Central memory CD4-positive, alpha-beta T cell (primary cell): ENCODE measurements at places on chromosomes 1 and 21.

GRCh38 chr1:172529304-172529703, 3.6 kb upstream of the SUCO start:
- DNase-seq: no peak

DNA sequence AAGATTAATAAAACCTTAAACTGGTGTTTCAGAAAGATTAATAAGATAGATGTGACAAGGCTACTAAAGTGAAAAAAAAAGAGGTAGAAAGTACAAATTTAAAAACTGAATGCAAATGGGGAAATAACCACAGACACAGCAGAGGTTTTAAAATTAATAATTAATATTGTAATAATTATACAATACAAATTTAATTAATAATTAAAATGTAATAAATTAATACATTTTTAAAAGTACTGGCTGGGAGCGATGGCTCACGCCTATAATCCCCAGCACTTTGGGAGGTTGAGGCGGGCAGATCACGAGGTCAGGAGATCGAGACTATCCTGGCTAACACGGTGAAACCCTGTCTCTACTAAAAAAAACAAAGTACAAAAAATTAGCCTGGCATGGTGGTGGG, 26.8 kb downstream of the CD2 start:
- DNase-seq: no peak

GRCh38 chr1:228088586-228089498, 6.3 kb downstream of the ARF1 start:
- no peak for DNase-seq

GRCh38 chr1:30166174-30166573, 557.2 kb downstream of the MATN1 start:
- DNase-seq: no peak

- no peak for DNase-seq
Measured at GRCh38 chr1:25223471-25223870, 8.8 kb downstream of the SYF2 start.

- DNase-seq: no peak
Measured at GRCh38 chr1:38296047-38296446, 249.5 kb upstream of the POU3F1 start.

DNA sequence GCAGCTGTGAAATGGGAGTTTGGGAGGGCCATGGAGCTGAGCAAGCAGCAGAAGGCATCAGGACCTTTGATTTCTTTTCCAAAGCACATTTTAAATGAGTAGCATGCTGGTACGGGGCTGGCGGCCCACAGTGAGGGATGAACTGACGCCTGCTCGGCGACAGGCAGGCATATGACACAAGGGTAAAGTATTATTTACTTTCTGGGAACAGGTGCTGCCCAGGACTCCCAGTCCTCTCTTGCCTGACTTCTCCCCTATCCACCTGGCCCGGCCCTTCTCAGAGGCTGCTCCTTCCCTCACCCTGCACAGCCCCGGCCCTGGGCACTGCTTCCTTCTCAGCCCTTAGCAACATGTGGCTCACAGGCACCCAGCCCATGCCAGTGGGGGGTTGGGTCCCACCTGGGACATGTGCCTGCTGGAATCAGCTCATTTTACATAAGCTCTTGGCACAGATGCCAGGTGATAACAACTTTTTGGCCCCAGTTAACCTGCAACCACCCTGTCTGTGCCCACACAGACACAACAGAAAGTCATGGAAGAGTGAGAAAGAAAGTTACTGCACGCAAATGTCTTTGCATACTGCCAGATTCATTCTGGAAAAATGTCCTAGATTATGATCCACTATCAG, 112.3 kb upstream of the GADD45A start:
- DNase-seq: no peak

GRCh38 chr1:22039594-22040285, 12.8 kb upstream of the CDC42 start:
- peak; percentile 98 for DNase-seq

GRCh38 chr1:214859647-214860046, 222.9 kb upstream of the KCNK2 start:
- DNase-seq: no peak

GRCh38 chr1:153509729-153510354, 25.9 kb downstream of the S100A6 start:
- DNase-seq: peak; percentile 40

DNA sequence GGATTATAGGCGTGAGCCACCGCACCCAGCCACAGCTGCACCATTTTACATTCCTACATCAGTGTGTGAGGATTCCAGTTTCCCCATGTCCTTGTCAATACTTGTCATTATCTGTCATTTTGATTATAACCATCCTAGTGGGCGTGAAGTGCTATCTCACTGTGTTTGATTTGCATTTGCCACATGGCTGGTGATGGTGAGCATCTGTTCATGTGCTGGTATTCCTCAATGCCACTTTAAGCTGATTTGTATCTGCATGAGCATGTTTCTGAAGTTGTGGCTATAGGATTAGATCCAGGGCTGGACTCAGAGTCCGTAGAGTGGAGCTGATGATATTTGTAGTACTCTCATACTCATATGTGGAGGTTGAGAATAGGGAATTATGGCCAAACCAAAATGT, 36.6 kb downstream of the SRRM1 start:
- DNase-seq: no peak

GRCh38 chr1:244653439-244654107, 647 bp downstream of the DESI2 start:
- no peak for DNase-seq

GRCh38 chr1:184558691-184559090, 171.9 kb downstream of the C1orf21 start:
- no peak for DNase-seq

- no peak for DNase-seq
Measured at GRCh38 chr1:44417351-44418021, 12.4 kb downstream of the RNF220 start.

GRCh38 chr21:30146558-30147282, 19.9 kb downstream of the CLDN17 start:
- DNase-seq: no peak

DNA sequence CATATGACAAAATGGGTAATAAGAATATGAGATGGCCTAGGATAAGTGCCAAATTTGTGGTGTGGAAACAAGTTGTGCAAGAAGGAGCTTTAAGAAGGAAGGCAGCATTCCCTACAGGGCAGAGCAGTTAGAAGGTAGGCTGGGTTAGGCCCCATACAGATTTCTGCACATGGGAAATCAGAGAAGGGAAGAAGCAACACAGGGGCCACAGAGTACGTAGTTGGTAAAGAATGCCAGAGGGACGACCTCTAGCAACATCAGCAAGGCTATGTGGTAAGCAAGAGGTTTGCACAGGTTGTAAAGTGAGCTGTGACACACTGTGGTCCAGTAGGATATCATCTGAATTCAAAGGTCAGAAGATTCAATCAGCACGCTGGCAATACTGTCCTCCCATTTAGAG, 765.6 kb upstream of the B3GALT2 start:
- no peak for DNase-seq

DNA sequence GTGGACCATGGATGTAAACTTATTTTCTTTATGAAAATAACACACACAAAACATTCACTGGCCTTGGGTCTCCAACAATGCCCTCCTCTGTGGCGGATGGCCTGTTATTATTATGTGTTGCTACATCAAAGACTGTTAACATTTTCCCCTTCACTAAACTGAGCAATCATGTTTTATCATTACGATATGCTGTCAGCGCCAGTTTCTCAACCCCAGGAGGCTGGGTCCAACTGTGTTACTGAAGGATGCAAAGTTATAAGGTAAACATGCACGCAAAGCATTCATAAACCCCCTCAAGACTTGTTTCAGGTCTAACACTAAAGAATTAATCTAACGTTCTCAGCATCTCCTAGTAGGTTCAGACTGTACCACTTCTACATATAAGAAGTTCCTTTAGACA, 6.0 kb upstream of the DUSP10 start:
- no peak for DNase-seq

DNA sequence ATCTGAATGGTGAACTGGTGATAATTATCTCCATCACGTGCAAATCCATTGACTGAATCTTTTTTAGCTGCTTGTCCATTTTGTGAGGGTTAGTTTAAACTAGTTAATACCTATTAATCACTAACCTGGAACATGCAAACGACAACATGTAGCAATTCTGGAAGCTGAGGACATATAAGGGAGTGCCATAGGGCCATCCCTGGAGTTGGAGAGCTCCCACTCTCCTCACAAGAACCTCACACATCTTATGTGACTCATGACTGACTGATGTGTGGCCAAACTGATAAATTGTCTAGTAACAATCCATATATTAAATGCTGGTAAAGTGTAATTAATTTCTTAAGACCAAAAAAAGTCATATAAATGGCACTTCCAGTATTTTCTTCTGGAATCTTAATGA, 62.9 kb upstream of the HOOK1 start:
- no peak for DNase-seq

GRCh38 chr1:195185736-195186135, 1422.5 kb downstream of the KCNT2 start:
- DNase-seq: no peak

DNA sequence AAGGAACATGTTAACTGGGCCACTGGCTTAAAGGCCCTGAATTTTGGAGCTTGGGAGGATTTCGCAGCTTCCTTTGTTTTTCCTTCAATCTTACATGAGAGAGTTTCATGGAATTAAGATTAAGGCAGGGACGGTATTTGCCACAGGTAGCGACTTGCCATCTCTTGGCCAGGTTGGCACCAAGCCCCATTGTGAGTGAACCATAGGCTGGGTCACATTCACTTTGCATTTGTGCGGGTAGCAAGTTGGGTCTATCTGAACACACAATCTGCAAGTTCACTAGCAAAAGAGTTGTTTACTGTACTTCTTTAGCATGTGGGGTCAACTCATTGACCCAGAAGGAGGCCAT, 106.2 kb upstream of the ATP1A1 start:
- no peak for DNase-seq

DNA sequence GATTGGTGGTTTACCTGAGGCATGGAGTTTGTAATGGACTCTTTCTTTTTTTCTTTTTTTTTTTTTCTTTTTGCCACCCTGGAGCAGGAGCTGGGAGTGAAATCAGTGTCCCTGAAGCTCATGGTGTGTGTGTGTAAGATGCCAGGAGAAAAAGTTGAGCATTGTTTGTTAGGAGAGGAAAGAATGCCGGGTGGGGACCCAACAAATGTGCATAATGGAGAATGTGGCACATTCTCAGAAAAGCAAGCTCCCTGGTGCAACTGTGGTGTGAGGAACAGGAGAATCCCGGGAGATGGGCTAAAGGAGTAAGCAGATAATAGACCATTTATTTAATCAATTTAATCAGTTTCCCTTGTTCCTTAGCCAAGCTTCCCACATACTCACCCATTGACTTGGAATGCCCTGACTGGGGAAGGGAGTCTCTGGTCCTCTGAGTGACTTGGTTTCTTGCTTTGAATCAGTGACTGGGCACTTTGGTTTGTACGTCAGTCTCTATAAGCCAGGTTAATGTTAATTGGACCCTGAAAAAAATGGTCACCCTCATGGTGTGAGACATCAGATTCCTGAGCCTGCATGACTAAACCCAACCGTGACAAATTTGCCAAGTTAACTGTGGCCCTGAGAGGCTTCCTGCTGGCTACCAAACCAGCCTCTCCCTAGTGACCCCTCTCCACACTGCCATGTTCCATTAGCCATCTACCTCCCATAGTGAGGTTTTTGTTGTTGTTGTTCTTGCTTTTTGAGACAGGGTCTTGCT, 43.9 kb upstream of the ITPKB start:
- no peak for DNase-seq

GRCh38 chr1:31207569-31207968, 32.1 kb downstream of the NKAIN1 start:
- DNase-seq: no peak

DNA sequence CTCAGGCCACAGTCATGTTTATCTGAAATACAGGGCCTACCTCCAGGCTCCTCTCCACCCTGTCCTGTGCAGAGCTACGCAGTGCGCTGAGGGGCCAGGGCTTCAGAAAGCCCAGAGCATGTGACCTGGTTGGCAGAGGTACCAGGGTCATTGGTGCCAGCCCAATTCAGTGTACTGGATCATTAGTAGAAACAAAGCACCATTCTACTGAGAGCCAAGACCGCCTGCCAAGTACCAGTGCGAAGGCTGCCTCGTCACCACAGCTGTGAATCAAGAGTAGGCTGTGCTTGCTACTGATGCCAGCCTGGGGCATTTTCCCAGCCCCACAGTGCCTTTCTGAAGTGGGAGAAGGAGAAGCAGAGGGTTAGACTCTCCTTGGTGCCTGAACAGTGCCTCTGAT, 59.8 kb downstream of the CAPN9 start:
- no peak for DNase-seq

- no peak for DNase-seq
Measured at GRCh38 chr1:3012456-3013291, 8.6 kb upstream of the ACTRT2 start.

GRCh38 chr1:150578272-150579109, 919 bp downstream of the MCL1 start:
- no peak for DNase-seq

DNA sequence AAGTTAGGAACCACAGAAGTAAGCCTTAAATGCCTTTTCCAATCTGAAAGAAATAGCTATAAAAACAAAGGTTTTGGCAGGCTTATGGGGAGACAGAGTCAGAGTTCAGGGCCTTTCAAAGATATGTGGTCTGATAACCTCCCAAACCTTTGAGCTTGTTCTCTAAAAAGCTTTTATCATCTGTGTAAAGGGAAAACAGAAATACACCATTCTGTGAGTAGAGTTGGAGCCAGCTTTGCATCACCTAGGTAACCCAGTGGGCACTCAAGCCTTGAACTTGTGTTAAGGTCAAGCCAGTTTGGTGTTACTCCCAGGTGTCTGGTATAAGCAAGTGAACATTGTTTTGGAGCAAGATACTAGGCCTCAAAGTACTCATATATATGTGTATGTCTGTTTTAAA, 50.1 kb downstream of the LAMC1 start:
- no peak for DNase-seq

- no peak for DNase-seq
Measured at GRCh38 chr1:69648486-69648885, 80.8 kb downstream of the LRRC7 start.

DNA sequence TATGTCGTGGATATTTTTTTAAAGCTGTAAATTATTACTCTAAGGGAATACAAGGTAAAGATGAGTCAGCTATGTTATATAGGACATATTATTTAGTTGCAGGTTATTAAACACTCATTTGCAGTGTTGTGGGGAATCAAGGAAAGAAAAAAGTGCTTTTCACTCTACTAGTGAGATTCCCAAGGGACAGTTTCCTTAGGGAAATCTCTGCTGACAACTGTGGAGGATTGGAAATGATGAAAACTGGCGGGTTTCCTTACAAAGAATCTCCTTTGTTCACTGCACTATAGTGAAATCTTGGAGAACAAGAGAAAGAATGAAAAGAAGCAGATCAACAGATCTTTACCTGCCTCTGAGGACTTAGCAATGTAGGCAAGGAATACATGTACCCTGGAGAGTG, 24.5 kb upstream of the TRIM45 start:
- DNase-seq: no peak
